ENCODE measurements at places on chromosomes 5 and 9.

GRCh38 chr5:177293819-177294581 is 9.5 kb downstream of the RAB24 start:
- no peak for DNase-seq

DNA sequence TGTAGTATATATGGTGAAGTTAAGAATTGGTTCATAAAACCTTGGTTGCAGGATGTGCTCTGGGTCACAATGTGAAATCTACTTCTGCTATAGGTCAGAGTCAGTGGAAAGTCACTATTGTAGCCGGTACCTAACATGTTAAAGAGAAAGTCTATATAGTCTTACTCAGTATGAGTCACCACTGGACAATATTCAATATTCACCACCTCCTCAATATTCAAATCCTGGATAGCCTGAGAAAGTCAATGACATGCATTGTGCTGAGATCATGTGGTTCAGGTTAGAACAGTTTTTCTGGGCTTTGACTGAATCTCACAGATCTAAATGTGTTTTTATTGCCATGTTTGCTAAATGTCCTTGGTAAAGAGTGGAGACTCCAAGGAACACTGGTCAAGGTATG is 108.8 kb downstream of the HMHB1 start:
- no peak for DNase-seq

DNA sequence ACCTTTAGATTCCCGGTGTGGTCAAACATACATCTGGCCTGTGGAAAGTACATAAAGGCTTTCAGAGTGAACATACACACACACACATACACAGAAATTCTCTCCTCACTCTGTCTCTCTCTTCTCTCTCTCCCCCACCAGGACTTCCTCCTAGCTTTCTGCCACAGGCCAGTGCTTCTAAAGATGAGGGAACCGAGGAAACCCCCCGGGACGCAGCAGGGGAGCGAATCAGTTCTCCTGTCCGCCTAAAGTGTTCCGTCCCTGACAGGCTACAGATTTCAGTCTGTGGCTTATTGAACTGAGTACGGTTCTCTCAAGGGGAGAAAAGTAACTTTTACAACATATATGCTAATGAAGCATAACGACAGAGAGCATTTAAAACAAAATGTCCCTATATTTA is 75.8 kb downstream of the MED27 start:
- no peak for DNase-seq

DNA sequence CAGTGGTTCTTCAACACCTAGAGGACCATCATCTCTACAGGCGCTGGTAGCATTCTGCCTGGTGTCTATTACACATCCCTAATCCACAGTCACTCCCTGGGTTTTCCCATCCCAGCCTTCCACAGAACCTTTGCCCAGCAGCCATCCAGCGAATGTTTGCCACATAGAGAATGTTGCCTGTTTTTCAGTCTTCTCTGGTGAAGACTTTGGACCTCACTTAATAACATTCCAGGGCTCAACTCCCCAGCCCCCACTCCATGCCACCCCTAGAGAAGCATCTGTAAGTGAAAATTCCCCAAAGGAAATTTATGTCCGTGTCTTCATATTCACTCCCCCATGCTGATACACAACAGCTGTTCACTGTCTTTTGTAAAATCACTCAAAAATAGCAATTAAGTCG is 249.6 kb downstream of the AOPEP start:
- no peak for DNase-seq

DNA sequence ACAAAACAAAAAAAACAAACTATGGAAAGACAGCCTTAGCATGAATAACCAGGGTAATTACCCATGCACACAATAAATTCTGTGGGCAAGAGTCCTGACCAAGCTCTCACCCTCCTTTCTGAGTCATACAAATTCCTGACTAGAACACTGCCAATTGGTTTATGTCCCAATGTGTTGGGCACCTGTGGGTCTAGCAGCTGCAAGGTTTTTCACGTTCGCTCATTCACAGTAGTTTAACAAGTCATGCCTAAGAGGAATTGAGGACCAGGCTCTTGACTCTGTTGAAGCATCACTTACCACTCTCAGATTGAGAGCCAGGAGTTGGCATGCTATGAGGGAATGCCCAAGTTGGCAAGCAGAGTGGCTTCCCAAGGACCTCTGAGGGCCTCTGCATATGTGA is 205.5 kb upstream of the SLC24A2 start:
- no peak for DNase-seq

DNA sequence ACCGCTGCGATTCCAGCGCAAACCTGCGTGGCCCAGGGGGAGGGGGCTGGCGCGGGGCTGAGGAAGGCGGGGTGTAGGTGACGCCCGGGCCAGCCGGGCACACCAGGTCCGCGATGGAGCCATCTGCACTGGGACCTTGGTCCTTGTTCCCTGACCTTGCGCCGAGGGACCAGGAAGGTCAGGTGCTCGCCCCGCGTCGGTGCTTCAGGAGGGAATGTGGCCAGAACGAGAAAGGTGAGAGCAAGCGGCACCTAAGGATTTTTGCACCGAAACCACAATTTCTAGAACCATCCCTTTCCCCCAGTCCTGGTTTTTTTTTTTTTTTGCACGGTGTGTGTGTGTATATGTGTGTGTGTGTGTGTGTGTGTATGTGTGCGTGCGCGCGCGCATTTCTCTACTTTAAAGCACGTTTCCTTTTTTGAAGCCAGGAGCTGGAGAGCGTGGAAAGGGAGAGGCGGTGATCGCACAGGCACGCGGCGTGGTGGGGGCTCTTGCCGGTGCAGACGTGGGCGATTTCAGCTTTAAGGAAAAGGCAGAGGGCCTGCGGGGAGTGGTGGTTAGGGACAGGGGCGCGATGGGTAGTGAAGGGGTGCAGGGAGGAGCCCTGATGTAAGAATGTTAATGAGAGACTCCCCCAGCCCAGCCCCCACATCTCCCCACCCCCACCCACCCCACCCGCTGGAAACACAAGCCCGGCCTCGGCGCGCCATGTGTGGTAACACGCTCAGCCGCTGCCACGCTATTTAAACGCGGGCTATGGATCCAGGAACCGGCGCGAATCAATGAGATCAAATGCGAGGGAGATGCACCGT is at the start of gene NPR3:
Gene NPR3 (plus strand): TSS at position 772 of the 812 bp plus-strand sequence. CDS start 456 bp downstream, outside the sequence.
- DNase-seq, result peak; percentile 16

DNA sequence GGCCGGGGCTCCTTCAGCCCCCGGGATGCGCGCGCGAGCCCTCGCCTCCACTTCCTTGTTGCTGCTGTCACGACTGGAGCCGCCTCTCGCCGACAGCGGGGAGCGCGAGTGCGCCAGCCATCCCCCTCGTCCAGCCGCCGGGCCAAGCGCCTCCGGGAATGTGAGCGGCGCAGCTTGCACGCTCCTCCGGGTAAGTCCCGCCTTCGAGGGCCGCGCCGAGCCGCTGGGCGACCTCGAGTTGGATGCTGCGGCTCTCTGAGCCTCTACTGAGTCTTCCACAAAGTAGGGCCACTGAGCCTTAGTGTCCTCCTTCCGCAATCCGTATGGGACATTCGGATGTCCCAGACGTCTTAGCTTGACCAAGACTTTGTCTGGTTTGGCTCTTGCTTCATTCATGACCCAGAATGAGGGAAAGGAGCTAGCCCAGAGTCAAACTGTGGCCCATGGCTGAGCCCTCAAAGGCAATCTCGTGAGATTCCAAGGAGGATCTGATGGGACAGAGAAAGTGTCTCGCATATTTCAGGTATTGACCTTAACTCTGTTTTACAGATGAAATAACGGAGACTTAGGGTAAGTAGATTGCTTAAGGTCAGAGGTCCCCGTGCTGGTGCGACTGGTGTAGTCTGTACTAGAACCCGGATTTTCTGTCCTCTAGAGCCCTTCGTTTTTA is 586 bp downstream of the HMGXB3 start:
- DNase-seq, result peak; percentile 44

- DNase-seq, result no peak
Observed at GRCh38 chr5:32712481-32713360, 1.6 kb downstream of the NPR3 start.

DNA sequence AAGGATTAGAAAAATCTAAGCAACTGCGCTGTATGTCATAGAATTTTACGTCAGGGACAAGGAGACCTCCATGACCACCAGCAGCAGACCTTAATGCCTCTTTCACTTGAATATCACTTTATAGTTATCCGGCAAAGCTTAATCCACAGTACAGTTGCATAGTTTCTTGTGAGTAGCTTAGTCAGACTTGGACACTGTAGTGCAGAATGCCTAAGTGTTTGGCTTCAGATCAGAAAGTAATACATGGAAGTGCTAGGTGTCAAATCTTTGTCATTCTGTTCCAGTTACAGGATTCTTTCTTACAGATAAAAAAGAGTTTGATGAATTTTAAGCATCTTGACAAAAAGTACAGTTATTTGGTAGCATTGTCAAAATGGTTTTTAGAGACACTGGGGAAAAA is 239.9 kb upstream of the PAPPA start:
- DNase-seq, result no peak

DNA sequence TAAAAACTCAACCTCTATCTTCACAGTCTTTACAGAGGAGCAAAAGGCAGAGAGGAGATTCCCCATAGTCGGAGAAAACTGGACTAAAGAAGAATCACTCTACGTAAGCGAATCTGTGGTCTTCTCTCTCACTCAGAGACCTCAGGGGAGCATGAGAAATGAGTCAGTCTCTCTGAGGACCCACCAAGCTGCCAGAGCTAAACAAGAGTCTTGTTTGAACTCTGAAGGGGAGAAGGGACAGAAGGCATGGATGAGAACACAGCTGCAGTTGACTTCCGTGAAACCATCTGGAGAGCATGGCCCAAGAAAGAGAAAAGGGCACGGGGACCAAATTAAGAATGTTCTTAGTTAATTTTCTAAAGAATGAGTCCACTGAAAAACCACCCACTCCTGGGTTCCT is 12.8 kb upstream of the MAN2A1 start:
- DNase-seq, result no peak

GRCh38 chr9:108039493-108039892 is 549.9 kb upstream of the KLF4 start:
- DNase-seq, result no peak

- DNase-seq, result no peak
Observed at GRCh38 chr5:1214936-1215220, 10.3 kb upstream of the SLC6A18 start.

DNA sequence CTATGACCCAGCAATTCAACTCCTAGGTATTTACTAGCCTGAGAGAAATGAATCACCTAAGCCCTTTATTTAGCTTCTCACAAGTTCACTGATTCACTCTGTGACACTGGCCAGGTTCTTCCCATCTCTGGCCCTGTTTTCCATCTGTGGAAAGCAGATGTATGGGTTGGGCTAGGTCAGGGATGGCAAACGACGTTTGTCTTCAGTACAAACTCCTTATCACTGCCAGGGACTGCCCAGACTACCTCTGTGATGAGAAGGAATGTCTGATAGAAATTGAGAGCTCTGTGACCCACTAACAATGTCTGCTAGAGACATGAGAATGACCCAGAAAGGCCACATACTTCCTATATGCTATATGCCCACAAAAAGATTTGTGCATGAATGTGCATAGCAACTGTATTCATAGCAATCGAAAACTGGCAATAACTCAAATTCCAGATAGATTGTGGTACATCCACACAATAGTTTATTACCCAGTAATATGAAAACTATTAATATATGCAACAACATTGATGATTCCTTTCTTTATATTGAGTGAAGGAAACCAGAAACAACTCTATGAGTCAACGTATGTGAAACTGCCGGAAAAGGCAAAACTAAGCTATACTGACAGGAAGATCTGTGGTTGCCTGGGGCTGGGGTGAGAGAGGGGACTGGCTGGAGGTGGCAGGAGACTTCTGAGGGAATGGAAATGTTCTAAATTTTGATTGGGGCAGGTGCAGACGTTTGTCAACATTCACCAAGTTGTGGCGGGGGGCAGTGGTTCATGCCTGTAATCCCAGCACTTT is 32.0 kb upstream of the ADAM19 start:
- DNase-seq, result peak; percentile 63

GRCh38 chr9:37364751-37365360 is 57.6 kb upstream of the GRHPR start:
- DNase-seq, result no peak

DNA sequence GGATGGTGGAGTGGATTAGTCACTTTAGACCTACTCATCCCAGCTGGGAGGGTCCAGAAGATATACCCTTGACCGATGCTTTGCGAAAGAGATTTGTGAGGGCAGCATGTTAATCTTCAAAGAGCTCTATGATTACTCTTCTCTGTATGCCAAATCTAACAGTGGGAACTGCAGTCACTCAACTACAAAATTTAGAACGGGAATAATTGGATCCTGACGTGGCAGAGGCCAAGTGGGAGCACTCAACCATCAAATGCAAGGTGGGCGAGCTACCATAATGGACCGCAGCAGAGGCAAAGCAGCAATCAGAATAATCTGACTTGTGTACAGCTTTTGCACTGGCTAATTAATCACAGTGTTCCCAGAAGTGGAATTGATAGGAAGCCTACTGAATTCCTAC is 20.4 kb downstream of the NSA2 start:
- no peak for DNase-seq

- no peak for DNase-seq
Observed at GRCh38 chr5:55997742-55998351, 3.1 kb upstream of the IL6ST start.

- no peak for DNase-seq
Observed at GRCh38 chr9:14314424-14314928, 535 bp upstream of the NFIB start.

GRCh38 chr5:129960831-129961230 is 56.6 kb downstream of the CHSY3 start:
- no peak for DNase-seq

GRCh38 chr9:136014924-136015633 is 53.9 kb upstream of the UBAC1 start:
- DNase-seq, result no peak

DNA sequence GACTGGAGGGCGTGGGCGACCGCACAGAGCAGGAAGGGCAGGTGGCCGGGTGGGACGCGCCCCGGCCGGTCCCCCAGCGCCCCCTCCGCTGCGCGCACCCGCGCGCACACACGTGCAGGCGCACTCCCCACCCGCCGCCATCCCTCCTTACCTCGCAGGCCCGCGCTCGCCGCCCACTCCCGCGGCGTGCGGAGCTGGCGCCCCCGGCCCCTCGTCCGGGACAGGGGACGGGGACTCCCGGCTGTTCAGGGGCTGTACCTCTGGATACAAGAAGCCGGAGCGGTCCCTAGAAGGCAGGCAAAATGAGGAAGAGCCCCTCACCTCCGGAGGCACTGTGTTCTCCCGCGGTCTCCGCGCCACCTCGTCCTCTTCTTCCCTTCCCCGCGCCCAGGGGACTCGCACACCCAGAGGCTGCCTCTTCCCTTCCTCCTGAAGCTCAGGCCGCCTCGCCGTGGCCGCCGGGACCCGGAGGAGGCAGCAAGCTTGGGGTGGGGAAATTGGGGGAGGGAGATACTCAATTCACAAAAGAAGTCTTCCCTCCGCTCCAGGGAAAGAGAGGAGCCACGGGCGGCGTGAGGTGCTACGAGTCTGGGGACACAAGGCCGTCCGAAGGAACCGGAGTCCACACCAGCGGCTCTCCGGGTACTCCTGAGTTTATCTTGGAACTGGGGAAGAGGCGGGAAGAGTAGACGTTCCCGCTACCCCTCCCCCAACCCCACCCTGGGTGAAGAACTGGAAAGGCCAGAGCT is 1.4 kb upstream of the GABRB2 start:
- no peak for DNase-seq

GRCh38 chr5:36495611-36496010 is 110.8 kb upstream of the SLC1A3 start:
- no peak for DNase-seq

- no peak for DNase-seq
Observed at GRCh38 chr5:116340799-116341198, 233.8 kb downstream of the SEMA6A start.

Measured in stimulated activated CD4-positive, alpha-beta T cell treated with anti-CD3 and anti-CD28 coated beads, Interleukin-2, amount 100 ng/mL, for 24 hours (primary cell).